Coronary artery (tissue), 2 donors: ENCODE measurements at places on chromosomes 5 and 9.

DNA sequence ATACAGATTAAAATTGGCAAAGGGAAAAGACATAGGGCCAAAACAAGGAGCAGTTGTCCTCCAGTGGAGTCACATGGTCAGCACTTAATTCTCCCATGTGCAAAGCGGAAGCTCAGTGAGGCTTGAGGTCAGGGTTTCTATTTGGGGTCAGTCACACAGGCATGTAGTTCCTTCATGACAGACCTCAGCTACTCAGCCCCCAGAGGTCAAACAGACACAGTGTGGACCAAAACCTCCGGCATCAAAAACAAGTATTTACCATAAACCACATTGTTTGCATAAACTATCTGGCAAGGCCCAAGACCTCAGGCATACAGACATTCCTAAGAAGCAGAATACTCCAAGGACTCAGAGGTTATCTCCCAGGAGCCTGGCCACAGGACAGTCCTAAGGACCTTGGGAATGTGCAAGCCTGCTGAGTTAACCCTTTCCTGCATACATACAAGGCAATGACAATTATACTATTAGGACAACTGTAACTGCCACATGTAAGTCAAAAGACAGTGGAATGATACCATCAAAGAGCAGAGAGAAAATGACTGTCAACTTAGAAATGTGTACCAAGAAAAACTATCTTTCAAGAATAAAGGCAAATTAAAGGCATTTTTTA, 28.7 kb upstream of the FNIP1 start:
- DNase-seq, result no peak

DNA sequence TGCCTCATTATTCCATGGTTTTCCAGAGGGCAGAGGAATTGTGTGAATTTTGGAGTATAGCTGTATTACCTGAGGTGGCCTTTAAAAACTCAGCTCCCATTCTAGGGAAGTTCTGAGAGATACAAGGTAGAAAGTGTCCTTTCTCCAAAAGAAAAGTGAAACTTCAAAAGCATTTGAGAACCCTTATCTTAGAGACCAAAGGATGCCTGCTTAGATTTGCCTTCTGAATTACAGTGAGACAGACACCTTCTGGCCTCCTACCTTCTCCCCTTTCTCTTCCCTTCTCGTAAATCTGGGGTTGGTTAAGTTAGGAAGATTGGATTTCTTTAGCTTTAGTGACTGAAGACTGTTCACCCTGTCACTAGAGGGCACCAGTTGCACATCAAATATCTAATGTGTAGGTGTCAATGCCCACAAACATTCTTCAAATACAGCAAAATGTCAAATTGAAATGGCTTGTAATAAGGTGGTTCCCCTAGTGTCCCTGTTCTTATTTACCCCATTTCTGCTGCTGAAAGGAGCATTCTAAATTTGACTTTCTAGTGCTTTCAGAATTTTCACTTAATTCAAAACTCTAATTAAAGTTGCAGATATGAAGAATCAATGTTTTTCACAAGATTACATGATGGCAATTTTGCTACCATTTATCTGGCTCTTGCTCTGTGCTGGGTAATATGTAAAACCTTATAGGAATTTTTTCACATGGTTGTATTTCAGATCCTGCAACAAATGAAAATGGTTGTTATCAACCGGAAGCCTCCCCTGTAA, 46.7 kb downstream of the PRRC1 start:
- DNase-seq, result no peak

- no peak for DNase-seq
These were observed 369.0 kb upstream of the RFX3 start for GRCh38 chr9:3894772-3895171.

GRCh38 chr5:107985144-107985543, 314.4 kb upstream of the EFNA5 start:
- no peak for DNase-seq

DNA sequence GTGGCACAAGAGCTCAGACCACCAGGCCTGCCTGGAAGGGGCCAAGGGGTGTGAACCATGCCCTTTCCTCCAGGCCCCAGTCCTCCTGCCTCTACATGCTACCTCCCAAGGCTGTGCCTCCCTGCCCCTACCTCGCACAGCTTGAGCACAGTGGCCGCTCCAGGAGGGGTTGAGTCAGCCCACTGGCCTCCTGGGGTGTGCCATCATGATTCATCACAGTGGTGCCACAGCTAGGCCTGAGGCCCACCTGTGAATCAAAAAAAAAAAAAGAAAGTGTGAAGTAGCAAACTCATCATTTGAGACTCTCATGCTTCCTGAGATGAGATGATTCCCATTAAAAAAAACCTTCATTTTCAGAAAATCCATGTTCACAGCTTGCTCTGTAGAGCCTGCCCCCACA, 240.5 kb downstream of the HSPA4 start:
- DNase-seq, result no peak

GRCh38 chr5:170632266-170632984, 128.6 kb downstream of the KCNIP1 start:
- DNase-seq, result no peak
